GM12864 (cell line): ENCODE measurements at places on chromosomes 3 and 15.

DNA sequence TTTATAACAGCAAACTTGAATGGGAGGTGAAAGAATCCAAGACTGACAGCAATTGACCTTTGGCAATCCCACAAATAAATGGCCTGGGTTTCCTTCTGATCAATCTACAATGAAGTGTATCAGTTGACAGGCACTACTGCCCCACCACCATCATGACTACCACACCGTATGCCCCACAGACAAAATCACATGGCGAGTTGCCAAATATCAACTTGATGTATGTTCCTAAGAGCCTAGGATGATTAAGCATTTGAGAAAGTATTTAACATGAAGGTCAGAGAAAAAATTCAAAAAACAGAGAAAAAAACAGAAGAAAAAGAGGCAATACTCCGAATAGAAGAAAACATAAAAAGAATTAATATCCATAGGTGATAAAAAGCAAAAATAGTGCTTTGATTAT lies 215.9 kb upstream of the STAC start:
- DNase-seq: no peak

DNA sequence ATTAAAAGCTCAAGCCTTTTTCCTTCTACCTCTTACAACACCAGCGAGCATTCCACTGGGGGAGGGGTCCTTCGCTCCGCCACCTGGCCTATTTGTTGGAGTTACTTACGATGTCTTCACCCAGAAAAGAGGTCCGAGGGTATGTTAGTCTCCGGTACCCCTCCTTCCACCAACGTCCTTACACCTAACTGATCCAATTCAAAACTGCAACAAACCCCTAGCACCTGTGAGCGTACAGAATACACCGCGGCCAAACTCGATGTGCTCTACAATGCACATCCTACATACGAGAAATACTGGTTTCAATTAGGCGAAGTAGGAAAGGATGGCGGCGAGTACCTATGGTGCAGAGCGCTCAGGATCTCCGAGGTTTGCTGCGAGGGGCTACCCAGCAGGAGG lies 944 bp downstream of the SLITRK3 start:
- no peak for DNase-seq

GRCh38 chr15:101133181-101133460 lies 118.7 kb downstream of the CHSY1 start:
- no peak for DNase-seq

- no peak for DNase-seq
Observed at GRCh38 chr3:57006179-57006657, 54.2 kb upstream of the SPATA12 start.

DNA sequence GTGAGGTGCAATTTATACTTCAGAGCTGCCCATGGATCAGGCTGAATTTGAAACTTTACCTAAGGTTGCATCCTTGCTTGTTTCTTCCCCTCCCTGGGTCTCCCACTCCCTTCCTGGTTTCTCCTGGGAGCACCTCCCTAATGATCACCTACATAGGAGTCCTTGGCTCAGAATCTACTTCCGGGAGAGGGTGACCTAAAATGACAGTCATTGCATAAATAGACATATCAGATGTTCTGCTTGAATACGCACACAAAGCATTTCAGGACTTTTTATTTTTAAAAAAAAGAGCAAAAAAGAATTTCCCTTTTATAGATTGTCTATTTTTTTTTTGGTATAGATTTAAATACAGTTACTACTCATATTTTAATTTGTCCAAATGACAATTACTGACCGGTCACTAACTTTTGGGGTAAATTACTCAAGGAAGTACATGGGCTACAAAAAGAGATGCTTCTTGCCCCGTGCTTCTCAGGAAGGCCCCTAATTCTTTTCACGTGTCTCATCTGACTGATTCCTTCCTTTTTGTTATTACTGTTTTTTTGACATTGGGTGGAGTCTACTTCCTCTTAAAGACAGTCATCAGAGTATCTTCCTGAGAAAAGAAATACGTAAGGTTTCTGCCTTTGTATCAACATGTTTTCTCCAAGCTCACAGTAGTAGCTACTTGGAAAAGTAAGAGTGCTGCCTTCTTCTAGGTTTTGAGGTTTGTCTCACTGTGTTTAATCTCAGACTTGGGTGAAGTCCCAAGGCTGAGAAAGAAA lies 4.9 kb upstream of the MYZAP start:
- DNase-seq: peak; percentile 3

- DNase-seq: no peak
Observed at GRCh38 chr3:133113927-133114597, 75.9 kb downstream of the TMEM108 start.

GRCh38 chr15:56053046-56053400 lies 59.6 kb upstream of the NEDD4 start:
- no peak for DNase-seq

DNA sequence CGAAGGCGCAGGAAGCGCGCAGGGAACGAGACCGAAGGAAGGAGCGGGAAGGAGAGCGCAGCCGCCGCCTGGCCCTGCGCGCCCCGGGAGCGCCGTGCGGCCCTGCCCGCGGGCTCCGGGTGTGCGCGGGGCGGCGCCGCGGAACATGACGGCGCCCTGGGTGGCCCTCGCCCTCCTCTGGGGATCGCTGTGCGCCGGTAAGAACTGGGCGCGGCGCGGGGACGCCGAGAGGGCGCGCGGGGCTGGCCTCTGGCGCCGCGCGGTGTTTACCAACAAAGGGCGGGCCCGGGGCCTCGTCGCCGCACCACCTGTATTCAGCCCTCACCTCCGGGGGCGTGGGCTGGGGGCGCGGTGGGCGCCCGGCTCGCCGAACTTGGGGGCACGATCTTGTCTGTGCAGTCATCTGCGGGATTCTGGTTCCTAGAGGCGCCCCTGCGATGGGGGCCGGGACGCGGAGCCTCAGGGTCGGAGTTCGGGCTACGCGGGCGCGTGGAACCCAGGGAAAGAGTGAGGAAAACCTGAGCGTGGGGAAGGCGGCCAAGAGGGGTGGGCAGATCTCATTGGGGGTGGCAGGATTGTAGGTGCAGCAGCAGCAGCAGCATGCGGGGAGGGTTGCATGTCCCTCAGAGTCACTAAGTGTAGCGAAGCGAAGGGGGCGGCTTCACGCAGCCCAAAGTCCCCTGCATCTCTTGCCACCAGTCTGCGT lies 641 bp downstream of the ACVR2B start:
- no peak for DNase-seq

DNA sequence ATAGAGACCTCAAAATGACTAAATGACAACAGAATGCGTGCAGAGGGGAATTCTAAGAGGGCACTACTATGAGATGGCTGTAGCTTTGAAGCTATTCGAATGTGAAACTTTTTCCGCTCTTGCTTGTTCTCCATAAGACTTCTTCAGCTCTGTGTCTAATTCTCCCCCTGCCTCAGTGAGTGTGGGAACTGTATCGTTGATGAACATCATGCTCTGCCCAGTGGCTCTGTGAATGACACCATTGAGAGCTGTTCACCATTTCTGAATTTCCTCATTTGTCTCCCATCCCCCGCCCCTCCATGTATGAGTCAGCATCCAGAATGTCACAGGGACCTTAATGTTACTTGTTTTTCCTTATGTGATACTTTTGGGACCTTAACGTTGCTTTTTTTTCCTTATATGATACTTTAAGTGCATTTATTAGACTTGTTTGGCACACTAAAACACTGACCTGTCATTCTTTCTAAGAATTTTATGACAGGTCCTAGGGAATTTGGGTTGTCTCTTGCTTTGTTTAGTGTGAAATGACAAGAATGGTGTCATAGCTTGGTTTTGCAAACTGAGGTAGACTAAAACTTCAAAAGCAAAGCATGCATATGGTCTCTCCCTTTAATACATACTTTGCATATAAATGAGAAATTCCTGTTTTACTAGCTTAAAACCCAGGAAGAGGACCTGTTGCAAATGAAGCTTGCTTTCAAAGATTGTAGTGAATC lies 99.6 kb downstream of the FNDC3B start:
- no peak for DNase-seq

DNA sequence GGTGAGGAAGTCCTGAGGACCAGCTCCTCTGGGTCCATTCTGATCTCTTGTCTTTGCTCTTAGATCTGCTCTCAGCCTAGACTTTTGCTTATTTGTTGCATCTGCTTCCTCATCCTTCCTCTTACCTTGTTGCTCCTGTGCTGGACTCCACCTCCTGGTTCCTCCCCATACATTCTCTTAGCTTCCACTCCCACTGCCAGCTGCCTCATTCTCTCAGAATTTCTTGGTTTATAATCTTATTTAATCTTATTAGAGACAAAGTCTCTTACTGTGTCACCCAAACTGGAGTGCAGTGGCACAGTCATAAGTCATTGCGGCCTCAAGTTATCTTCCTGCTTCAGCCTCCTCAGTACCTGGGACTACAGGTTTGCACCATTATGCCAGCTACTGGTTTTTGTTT lies 68.2 kb upstream of the PSMD6 start:
- no peak for DNase-seq

- no peak for DNase-seq
Observed at GRCh38 chr3:39011191-39011736, 40.5 kb downstream of the SCN11A start.

GRCh38 chr3:183824761-183825455 lies 469 bp downstream of the MAP6D1 start:
- DNase-seq: no peak

- DNase-seq: no peak
Observed at GRCh38 chr3:168914662-168915061, 748.9 kb downstream of the MECOM start.

DNA sequence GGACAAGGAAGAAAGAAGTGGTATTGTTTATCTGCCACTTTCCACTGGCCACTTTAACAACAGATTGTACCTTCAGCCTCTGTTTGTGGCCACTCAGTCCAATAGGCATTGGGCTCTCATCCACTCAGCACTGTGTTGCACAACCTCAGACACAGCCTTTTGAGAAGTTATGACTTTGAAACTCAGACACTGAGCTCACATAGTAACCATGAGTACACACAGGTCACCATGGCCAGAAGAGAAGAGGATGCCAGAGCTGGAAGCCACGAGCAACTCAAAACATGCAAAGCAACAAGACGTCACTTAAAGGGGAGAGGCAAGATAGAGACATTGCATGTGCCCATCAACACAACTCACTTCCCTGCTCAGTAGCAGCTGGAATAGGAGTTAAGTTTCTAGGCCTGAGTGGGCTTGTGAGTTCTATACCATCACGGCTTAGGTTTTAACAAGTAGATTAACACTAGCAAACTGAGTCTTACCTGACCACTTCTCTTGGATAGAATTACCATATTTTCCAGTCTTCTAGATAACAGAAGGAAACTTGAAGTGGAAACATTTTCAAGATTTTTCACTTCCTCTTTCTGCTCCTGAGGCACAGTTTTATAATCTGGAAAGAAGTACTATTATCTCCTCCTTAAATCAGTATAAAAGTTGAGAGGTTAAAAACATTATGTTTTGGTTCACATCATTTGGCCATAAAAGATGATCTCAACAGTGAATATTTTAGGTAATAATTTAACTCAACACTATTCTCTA lies 103.5 kb downstream of the IMPG2 start:
- DNase-seq: no peak

DNA sequence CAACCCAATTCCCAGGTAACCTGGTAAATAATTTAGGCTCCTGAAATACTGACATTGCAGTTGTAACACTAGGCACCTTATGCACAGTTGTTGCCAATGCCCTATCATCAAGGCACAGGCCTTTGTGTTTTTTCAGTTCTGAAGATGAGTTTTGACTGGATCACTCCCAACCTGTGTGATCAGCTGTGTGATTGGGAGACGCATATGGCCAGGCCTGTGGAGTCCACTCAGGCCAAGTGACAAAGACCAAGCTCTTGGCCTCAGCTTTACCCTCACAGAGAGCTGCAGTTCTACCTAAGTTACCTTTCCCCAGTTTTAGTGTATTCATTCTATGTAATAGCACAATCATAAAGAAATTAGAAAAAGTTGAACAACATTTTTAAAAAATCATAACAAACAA lies 19.2 kb upstream of the AQP9 start:
- no peak for DNase-seq

DNA sequence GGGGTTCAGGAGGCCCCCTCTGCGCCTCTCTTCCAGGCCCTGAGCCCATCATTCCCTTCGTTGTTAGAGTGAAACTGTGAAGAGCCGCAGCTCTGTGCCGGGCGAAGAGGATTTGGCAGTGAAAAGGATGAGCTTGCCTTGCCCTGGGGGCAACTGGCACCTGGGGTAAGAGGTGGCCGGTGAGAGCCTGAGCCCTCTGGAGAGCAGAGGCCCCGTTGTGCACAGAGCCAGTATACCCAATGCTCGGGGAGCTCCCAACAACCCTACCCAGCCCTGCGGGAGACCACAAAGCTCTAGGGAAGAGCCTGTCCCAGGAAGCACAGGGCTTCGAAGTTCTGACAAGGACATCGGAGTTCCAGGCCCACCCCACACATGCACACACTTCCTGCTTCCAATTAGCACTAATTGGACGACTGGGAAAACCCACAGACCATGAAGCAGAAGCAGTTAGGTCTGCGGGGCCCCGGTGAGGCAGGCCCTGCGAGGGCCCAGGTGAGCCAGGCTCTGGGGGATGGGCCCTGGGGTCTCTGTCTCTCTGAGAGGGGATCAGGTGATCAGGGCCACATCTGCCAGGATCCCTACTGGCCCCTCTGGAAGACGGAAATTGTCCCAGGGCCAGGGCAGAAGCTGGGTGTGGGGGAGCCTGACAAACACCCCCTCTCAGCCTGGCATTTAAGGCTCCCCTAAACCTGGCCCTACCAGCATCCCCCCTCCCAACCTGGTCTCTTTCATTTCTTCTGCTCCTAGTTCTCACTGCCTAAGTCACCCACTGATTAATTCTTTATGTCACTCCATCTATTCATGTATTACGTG lies 27.9 kb upstream of the SFMBT1 start:
- no peak for DNase-seq

GRCh38 chr3:101351829-101352228 lies 31.5 kb upstream of the IMPG2 start:
- DNase-seq: no peak

- no peak for DNase-seq
Observed at GRCh38 chr3:99895703-99896441, 78.2 kb downstream of the CMSS1 start.

DNA sequence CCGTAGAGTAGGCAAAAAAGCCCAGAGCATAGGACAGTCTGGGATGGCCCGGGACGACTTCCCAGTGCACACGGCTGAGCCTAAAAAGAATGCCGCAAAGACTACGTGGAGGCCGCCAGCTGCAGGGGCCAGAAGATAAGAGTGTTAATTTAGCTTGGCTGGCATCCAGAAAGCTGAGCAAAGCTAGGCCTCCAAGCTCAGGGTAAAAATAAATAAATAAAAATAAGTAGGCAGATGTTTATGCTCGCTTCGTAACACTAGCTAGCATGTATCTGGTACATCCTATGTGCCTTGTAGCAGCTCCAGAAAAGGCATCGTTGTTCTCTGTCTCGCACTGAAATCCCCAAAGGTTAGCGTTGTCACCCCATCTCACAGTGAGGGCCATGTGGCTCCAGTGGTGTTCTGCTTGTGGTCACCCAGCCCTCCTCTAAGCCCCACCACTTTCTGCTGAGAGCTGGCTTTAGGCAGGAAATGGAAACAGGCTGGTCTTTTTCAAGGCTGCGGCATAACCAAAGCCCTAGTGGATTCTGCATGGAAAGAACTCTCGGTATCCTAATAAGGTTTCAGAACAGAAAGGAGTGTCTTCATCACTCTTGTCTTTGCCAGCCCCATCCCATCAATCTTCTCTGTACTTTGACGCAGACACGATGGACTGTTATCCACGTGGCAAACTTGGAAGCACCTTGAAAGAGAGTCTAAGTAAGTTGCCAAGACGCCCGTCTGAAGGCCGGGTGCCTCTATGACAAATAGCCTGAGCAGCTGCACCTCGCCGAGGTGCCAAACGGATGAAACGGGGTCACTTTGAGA lies 58.1 kb upstream of the MEF2A start:
- DNase-seq: peak; percentile 75

GRCh38 chr3:109355625-109356441 lies 18.5 kb upstream of the DPPA4 start:
- DNase-seq: no peak
